ENCODE measurements at places on chromosomes 3 and 15.
A peak's percentile ranks its signal among the peaks of the same experiment; 100 is the strongest.

GRCh38 chr3:112437146-112438022 lies 61.9 kb downstream of the BTLA start:
- no peak for DNase-seq

GRCh38 chr3:188255190-188255589 lies 101.2 kb downstream of the LPP start:
- DNase-seq: no peak

GRCh38 chr3:42190701-42191442 lies 75.1 kb downstream of the CCK start:
- DNase-seq: peak; percentile 40

DNA sequence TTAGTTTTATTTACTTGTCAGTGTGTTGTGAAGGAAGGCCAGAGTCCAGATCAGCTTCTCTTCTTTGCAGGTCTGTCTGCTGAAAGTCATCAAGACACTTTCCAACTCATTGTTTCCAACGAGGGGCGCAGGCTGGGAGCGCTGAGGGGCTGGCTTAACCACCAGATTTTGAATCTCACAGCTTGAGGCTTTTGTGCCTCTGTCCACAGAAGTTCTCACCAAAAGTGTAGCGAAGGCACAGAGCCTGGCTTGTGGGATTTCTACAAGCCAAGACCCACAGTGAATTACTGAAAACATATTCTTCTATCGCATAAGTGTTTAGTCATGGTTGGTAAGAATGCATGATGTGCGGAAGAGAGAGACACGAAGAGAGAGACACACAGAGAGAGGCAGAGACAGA lies 35.2 kb downstream of the BHLHE40 start:
- no peak for DNase-seq

GRCh38 chr3:31502803-31503221 lies 29.9 kb upstream of the STT3B start:
- DNase-seq: no peak

DNA sequence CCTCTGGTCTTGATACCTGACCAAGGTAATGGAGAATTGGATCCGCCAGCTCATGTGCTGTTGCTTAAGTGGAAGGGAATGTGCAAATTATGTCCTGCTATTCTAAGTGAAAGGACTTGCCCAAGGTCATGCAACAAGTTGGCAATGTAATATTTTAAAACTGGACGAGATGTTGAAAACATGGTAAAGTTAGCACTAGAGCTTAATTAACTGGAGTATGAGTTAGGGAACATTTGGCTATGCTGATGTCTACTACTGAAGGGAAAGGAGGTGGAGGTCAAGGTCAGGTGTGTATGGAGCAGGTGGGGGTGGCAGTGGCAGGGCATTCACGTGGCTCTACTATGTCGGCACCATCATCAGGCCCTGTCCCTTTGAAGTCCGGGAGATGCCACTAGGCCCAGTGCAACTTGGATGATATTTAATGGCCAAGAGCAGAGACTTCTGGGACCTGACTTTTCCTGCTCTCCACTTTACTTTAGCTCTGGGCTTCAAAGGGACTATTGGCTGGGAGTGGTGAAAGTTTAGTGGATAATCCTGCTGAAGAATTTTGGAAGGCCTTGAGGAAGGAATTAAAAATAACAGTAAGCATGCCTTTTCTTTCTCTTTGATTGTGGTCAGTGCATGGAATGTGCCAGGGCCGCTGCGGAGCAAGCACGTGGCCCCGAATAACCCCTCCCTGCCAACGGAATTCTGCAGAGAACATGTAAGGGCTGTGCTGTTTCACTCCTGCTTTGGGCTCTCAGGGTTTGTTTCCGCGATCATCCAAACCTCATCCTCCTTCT lies 14.9 kb downstream of the SMAD3 start:
- DNase-seq: no peak

- no peak for DNase-seq
Measured at GRCh38 chr3:128923576-128923975, 44.2 kb downstream of the ACAD9 start.

- DNase-seq: no peak
Measured at GRCh38 chr3:43162230-43163084, 56.6 kb upstream of the POMGNT2 start.

GRCh38 chr3:128505771-128506170 lies 12.8 kb upstream of the GATA2 start:
- DNase-seq: no peak

DNA sequence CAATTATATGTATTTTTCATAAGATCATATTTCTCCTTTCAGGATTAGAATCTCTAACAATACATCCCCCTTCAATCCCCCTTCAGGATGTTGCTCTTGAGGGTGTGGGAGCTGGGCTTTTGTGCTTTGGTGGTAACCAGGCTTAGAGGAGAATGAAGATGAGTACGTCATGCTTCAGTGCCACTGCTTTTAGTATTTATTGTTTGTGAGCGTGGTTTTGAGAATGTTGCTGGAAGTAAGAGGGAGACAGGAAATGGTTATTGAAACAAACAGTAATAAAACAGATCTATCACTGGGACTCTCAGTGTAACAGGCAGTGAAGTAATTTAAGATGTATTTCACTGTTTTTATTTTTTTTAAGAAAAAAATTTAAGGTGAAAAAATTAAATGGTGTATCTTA lies 35.3 kb downstream of the GBE1 start:
- no peak for DNase-seq

- DNase-seq: no peak
Measured at GRCh38 chr3:108887121-108887520, 64.5 kb downstream of the TRAT1 start.

Measured in stimulated activated CD8-positive, alpha-beta memory T cell treated with anti-CD3 and anti-CD28 coated beads, Interleukin-7, amount 100 ng/mL, for 1 hour (primary cell).